ENCODE measurements at places on chromosomes 2 and 18. TPM values are rescaled to one million over a fixed set of nuclear protein-coding genes. Genes with fewer than 3 reads are reported as not detected.

Gene MROH2A
- 1.6 TPM for total RNA-seq

Gene EMILIN2
- 54.5 TPM for total RNA-seq

Gene MATN3
- total RNA-seq: not detected

Gene C2orf66
- total RNA-seq: not detected

Gene GGCX
- 21.3 TPM for total RNA-seq

Data from Peyer's patch (tissue), 4 donors.